ENCODE measurements at places on chromosomes 5 and 9. TPM values are rescaled to one million over a fixed set of nuclear protein-coding genes. Genes with fewer than 3 reads are reported as not detected.

The CCL27 gene
- not detected for total RNA-seq

The PCDHGA9 gene
- 0.13 TPM for total RNA-seq

The MARCOL gene
- not detected for total RNA-seq

- DNase-seq, result no peak
- H3K27me3 ChIP-seq, result peaks cover 4% of the 10 kb centered on the region
- H3K4me3 ChIP-seq, result no peak overlapping the region
- H3K36me3 ChIP-seq, result no peaks in the 10 kb centered on the region
Observed at GRCh38 chr5:9523090-9523823, 22.6 kb downstream of the SEMA5A start.

DNA sequence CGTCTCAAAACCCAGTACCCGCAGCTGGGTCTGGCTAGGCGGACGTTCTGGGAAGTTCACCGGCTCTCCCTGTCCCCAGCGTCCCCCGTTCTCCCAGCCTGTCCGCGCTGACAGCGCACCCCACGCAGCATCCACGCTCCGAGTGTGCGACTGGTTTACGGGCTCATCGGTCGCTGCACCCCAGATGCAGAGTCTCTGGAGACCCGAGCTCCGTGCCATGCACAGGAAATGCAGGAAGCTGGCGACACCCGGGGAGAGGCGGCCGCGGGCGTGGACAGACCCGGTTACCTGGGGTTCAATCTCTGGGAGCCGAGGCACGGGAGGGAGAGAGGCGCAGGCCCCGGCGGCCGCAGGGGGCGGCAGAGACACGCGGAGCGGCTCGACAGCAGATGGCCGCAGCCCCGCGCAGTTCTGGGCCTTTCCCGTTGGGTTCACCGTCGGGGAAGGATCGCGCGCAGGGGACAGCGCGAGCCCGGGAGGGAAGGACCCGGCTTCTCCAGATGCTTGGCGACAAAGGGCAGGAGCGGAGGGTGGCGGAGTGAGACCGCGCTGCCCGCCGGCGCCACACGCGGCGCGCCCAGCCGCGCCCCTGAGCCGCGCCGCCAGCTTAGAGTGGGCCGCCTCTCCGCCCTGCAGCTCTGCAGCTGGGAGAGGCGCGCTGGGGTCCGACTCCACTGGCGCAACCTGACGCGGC is 558 bp downstream of the SHROOM1 start:
- peak; percentile 65 for DNase-seq
- peak overlapping the region; percentile 73 for H3K27ac ChIP-seq
- H3K27me3 ChIP-seq, result peaks cover 34% of the 10 kb centered on the region
- H3K4me1 ChIP-seq, result peaks cover 13% of the 10 kb centered on the region
- H3K36me3 ChIP-seq, result no peaks in the 10 kb centered on the region

The GDA gene
- not detected for total RNA-seq

DNA sequence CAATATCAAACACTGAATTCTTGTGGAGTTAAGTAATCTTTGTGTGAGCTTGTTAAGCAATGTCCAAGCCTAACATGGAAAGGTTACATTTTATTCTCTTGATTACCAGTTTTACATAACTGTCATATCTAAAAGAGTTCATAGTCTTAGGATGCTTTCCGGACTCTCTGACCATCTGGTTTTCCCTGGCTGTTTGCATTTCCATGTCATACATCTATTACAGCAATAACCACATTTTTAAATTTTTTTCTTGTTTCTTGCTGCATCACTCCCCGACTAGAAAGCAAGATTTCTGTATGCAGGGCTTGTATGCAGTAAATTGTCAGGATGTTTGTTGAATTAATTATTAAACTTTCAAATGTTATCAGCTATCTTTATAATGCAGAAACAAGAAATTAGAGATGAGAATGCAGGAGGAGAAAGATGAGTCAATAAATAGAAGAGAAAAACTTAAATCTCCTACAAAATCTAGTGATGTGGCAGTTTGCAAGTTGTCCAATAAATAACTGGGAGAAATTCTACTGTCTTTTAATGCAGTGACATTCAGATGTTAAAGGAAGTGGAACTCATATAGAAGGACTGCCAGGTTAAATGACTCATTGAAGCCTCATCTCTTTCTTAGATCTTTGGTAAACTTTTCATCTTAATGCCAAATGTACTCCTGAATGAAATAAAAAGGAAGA is 179.6 kb upstream of the SGCD start:
- no peak overlapping the region for H3K4me3 ChIP-seq
- H3K36me3 ChIP-seq, result peaks cover 5% of the 10 kb centered on the region
- H3K27me3 ChIP-seq, result no peaks in the 10 kb centered on the region

DNA sequence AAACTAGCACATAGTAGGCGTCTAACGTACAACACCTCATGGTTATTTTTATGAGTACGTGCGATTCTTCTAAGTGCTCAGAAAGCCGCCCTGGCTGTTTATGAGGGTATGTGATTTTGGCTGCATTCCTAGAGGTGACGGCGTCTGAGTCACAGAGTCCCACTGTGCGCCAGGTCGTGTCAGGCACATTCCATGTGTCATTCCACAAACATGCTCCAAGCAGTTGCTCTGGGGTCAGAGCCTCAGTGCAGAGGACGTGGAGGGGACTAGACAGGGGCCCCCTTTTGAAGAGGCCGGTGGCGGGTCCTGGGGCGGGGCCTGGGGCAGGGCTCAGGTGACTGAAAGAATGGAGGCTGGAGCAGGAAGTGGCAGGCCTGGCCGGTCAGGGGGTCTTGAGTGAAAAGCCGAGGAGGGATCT is 51.9 kb downstream of the NEK6 start:
- no peaks in the 10 kb centered on the region for H3K4me1 ChIP-seq
- H3K27ac ChIP-seq, result no peak overlapping the region
- H3K36me3 ChIP-seq, result no peaks in the 10 kb centered on the region
- DNase-seq, result no peak
- H3K4me3 ChIP-seq, result no peak overlapping the region
- no peaks in the 10 kb centered on the region for H3K27me3 ChIP-seq

- DNase-seq, result no peak
- H3K27me3 ChIP-seq, result peaks cover 23% of the 10 kb centered on the region
- no peaks in the 10 kb centered on the region for H3K36me3 ChIP-seq
Observed at GRCh38 chr5:6520201-6520600, 71.5 kb downstream of the UBE2QL1 start.

GRCh38 chr5:38265546-38266179 is 7.3 kb downstream of the EGFLAM start:
- peaks cover 75% of the 10 kb centered on the region for H3K27me3 ChIP-seq
- H3K4me3 ChIP-seq, result no peak overlapping the region
- H3K27ac ChIP-seq, result no peak overlapping the region
- DNase-seq, result no peak

The LAMC3 gene
- 6.9 TPM for total RNA-seq

GRCh38 chr5:180130876-180131740 is 59.5 kb upstream of the RNF130 start:
- peaks cover 7% of the 10 kb centered on the region for H3K27me3 ChIP-seq
- DNase-seq, result no peak

- peaks cover 1% of the 10 kb centered on the region for H3K36me3 ChIP-seq
- no peak overlapping the region for H3K27ac ChIP-seq
- H3K4me1 ChIP-seq, result no peaks in the 10 kb centered on the region
- H3K27me3 ChIP-seq, result no peaks in the 10 kb centered on the region
- DNase-seq, result no peak
- no peak overlapping the region for H3K4me3 ChIP-seq
Observed at GRCh38 chr9:112439171-112439570, 47.5 kb upstream of the KIAA1958 start.

The IL3 gene
- total RNA-seq, result not detected

DNA sequence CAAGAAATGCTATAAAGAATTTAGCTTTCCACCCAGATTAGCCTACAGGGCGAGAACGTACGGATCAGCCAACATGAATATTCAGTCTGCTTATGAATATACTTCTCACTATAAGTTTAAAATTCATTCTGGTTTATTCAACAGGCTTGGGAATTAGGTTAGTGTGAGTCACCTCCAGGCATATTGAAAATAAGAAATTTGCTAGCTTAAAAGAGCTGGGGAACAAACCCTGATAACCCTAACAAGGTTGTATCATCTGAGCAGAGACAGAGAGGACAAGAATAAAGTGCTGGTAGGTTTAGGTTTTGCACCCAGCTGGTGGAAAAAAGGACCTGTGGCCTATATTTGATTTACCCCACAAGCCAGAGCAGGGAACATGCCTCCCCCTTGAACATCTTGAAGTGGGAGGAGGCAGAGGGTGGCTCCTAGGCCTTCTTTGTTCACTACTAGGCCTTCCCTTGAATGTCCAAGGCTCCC is 12.3 kb downstream of the FNBP1 start:
- peak overlapping the region; percentile 84 for H3K27ac ChIP-seq
- DNase-seq, result no peak
- H3K4me3 ChIP-seq, result peak overlapping the region; percentile 0
- H3K27me3 ChIP-seq, result no peaks in the 10 kb centered on the region

DNA sequence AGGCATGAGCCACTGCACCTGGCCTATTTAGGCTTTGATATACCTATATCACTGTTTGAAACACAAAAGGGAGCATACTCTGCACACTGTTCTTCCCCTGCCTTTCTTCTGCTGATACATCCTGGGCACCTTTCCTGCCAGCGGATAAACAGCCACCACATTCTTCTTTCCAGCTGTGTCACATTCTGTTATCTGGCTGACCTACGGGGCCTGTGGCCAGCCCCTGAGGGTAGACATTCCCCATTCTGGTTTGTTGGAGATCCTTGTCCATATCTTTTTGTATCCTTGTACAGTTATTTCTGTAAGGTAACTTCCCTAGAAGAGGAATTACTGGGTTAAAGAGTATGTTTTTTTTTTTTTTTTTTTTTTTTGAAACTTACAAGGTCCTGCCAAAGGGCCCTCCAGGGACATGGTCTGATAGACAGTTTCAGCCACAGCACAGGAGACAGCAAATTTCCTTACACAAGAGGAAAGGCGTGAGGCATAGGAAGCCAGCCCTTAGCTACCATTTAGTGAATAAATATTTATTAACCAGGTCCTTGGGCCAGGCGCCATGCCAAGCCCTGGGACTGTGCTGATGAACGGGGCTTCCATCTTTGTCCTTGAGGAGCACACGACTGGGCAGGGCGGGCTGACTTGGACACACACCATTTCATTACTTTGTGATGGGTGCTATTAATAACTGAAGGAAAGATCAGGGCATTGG is 57.8 kb downstream of the ERGIC1 start:
- H3K36me3 ChIP-seq, result no peaks in the 10 kb centered on the region
- peaks cover 4% of the 10 kb centered on the region for H3K4me1 ChIP-seq
- H3K27me3 ChIP-seq, result no peaks in the 10 kb centered on the region
- DNase-seq, result no peak

- peaks cover 7% of the 10 kb centered on the region for H3K27me3 ChIP-seq
- H3K4me1 ChIP-seq, result no peaks in the 10 kb centered on the region
Observed at GRCh38 chr9:76882686-76883085, 23.2 kb downstream of the PRUNE2 start.

DNA sequence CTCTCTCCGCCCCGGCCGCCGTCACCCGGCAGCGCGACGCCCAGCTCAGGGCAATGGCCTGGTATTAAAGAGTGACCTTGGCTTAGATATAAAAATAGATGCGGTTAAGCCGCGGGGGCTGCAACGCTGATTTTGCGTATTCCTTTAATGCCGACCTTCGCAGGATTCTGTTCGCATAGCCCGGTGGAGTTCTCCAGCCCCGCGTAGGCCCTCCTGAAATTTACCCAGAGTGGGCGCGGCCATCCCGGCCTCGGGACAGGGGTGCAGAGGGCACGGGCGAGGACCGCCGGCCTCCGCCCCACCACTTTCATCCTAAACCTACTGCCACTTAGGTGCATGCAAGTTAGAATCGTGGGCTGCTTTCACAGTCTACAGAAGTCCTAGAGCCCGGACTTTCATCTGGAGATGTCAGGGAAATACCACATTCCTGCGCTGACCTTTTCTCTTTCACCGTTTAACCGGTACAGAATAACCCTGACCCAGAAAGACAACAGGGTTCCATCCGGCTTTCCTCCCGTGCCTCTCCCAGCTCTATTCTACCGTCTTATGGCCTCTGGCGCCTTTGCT is 492 bp upstream of the FAM169A start:
- H3K36me3 ChIP-seq, result no peaks in the 10 kb centered on the region
- DNase-seq, result no peak
- H3K27ac ChIP-seq, result peak overlapping the region; percentile 90

DNA sequence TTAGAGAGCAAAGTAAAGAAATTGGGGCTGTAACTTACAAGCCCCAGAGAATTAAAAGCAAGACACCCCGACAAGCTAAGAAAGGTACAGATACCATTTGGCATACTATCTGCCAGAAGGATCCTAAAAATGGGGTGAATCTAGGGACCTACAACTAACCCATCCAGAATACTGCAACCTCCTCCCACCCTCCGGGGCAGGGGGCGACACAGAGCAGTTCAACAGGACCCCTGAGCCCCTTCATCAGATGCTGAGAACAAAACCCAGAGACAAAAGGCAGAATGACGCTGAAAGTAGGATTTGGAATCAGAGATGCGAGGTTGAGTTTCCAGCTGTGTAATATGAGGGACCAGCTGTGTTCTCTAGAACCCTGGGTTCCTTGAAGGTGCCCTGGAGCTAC is 71.2 kb downstream of the EPB41L4B start:
- H3K36me3 ChIP-seq, result no peaks in the 10 kb centered on the region
- H3K4me3 ChIP-seq, result no peak overlapping the region
- no peak for DNase-seq
- peaks cover 3% of the 10 kb centered on the region for H3K4me1 ChIP-seq
- peaks cover 22% of the 10 kb centered on the region for H3K27me3 ChIP-seq
- no peak overlapping the region for H3K27ac ChIP-seq

- no peak overlapping the region for H3K27ac ChIP-seq
- no peak overlapping the region for H3K4me3 ChIP-seq
- no peaks in the 10 kb centered on the region for H3K4me1 ChIP-seq
- peaks cover 8% of the 10 kb centered on the region for H3K27me3 ChIP-seq
- no peak for DNase-seq
Observed at GRCh38 chr9:27160636-27161035, 51.6 kb downstream of the TEK start.

The PCAT7 gene
- total RNA-seq, result not detected

- no peak for DNase-seq
- peaks cover 5% of the 10 kb centered on the region for H3K4me1 ChIP-seq
- no peak overlapping the region for H3K27ac ChIP-seq
- no peaks in the 10 kb centered on the region for H3K36me3 ChIP-seq
- no peak overlapping the region for H3K4me3 ChIP-seq
- peaks cover 8% of the 10 kb centered on the region for H3K27me3 ChIP-seq
Observed at GRCh38 chr9:136769710-136770191, 5.4 kb upstream of the LCN15 start.

DNA sequence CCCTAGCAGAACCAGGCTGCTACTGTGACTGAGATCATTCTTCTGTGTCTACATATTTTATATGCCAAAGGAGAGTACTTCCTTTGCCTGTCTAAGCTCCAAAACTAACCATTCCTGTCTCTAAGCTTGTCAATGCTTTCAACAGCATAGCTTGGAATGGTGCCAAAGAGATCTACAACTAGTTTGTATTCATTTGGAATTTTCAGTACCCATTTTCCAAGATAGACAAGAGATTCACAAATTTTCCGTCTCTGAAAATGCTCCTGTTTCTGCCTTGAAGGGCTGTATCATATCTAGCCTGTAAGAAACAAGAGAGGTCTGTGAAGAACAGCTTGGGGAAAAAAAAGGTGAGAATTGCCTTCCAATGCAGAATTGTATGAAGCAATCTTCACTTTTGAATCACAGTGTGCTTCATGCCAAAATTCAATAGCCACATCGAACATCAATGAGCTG is 334.4 kb upstream of the ACTBL2 start:
- H3K36me3 ChIP-seq, result no peaks in the 10 kb centered on the region
- no peaks in the 10 kb centered on the region for H3K27me3 ChIP-seq
- H3K27ac ChIP-seq, result no peak overlapping the region
- H3K4me1 ChIP-seq, result no peaks in the 10 kb centered on the region

Data from naive thymus-derived CD8-positive, alpha-beta T cell (primary cell).